ENCODE measurements at places on chromosomes 3 and 15.

GRCh38 chr3:72571638-72572114 is 276.6 kb downstream of the SHQ1 start:
- DNase-seq, result no peak

DNA sequence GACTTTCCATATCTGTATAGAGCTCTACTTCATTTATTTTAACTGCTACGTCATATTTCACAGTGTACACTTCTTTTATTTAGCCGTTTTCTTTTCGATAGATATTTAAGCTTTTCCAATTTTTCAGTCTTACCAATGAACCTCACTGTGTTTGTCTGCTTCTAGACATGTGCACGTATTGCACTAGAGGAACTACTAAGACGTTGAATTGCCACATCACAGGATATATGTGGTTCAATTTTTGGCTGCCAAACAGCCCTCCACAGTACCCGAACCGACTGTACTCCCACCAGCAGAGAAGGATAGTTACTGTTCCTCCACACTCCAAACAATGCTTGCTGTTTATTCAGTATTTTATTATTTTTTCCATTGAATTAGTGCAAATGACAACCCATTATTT is 2.0 kb downstream of the NR1I2 start:
- no peak for DNase-seq

DNA sequence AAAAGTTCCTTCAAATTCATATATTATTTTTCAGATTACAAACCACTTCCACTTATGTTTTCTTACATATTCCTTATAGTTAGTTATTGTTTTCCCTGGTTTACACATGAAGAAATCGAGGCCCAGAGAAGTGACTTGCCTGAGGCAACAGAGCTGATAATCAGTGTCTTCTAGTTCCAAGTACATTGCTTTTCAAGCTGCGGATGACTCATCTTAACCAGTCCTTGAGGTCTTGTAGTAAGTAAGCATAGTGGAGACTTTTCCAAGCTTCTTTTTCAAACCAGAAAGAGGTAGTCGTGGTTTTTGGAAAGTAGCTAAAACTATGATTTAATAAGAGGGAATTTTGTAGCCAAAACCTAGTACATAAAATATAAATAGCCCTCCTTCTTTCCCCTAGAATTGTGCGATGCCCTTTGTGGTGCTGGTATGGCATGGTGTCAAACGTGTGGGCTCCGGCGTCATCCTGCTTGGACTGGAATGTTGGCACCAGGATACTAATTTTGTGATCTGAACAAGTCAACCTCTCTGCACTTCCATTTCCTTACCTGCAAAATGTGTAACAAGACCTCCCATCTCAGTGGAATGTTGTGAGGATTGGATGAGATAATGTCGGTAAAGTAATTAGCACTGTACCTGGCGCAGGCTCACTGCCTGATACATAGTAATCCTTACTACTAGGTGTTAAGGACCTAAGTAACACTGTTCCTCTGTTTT is 19.0 kb upstream of the DLG1 start:
- DNase-seq, result no peak

DNA sequence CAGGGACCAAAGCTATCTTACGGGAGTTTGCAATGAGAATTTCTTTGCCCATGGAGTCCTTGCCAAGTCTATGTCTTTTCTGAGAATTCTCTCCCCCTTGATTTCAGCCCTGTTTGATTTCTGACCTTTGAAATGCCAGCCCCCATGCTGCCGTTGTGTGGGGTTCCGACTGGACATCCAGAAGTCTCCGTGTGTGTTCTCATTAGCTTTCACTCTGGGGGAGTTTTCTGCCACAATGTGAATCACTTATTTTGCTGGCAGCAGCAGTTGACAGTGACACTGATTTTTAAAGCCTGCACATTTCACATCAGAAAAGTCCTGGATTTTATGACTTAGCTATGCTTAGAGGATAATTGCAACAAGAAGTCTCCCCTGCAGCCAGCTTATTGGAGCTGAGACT is 98.4 kb upstream of the CTDSPL start:
- DNase-seq, result no peak

DNA sequence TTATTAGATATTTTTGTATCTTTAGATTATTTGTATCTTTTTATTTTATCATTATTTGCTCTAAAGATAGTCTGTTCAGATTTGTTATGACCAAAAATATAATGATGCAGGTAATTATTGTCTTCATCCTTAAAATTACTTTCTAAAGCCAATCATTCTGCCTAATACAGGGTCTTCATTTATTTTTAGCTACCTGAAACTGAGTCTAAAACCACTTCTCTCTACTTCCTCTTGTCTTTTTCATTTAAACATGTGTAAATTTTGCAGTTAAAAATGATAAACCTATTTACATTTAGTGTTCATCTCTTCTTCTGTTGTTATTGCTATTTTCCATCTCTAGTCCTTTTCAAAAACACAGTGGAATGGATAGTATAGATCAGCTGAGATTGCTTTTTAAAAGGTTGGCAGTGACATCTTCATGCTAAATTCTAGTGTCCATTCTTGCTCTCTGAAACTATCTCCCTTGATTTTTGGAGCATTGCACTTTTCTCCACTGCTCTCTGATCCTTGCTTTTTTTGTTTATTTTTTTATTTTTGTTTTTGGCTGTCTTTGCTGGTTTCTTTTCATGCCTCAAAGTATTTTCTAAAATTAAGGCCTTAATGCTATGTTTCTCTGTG is 91.8 kb downstream of the UBE2E2 start:
- DNase-seq, result no peak

DNA sequence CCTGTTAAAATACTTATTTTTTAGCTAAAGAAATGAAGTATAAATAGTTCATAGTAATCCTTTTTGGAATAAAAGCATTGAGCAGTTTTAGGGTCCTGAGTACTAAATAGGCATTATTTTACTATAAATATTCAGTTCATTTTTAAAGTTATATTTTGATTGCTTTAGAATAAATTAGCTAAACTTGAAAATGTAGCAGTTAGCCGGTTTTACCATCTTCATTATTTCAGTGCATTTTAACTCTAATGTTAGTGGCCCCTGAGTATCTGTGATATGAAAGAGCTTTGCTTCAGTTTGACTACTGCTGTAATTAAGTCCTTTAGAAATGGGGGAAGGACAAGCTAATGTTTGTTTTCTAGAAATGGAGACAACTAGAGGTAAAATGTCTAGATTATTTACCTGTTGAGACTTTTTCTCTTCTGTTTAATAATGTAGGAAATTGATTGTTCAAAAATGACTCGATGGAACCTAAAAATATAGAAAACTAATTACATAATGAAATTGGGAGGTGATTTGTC is 3.6 kb downstream of the SMC4 start:
- DNase-seq, result no peak

DNA sequence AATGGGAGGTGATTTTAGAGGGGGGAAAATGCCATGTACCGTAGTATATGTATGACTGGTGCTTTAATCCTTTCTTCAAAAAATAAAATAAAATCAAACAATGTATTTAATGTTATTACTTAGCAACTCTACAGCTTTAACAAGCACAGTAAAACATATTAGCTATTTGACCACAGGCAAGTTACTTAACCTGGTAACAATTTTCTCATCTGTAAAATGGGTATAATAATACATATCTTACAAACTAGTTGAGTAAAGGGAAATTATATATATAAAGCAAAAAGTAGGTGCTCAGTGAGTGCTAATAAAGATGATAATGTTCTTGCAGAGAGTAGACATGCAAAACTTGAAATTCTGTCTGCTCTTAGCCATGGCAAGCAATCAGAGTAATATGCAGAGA is 27.9 kb downstream of the SSR3 start:
- DNase-seq, result no peak

- DNase-seq, result no peak
These were observed 51.7 kb downstream of the SLC6A6 start for GRCh38 chr3:14453876-14454638.

DNA sequence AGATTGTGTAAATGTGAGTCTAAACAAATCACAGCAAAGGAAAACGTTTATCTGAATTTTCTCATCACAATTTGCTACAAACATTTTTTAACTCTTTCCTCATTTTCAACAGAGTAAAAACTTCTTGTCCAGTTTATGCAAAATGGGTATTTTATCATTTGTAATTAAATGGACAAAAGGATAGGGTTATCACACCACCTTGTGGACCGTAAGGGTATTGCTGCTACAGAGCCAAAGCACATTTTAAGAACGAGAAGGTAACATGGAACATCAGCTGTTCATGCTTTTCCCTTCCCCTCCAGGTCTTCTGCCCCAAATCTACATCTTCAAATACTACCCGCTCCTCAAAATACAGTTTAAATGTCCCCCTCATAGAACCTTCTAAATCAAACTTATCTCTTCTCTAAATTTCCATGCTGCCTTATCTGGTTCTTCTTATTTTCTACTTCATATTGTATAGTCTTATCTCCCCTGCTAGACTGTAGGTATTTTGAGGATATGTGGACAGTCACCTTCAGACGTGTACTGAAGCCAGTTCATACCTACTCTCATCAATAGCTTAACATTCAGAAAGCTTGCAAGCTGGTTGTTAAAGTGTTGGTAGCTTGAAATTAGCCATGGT is 12.8 kb upstream of the SETMAR start:
- peak; percentile 38 for DNase-seq

GRCh38 chr3:20914310-20914709 is 728.3 kb upstream of the SGO1 start:
- DNase-seq, result no peak

- DNase-seq, result no peak
These were observed 21.8 kb downstream of the FBXO22 start for GRCh38 chr15:75925440-75925839.

DNA sequence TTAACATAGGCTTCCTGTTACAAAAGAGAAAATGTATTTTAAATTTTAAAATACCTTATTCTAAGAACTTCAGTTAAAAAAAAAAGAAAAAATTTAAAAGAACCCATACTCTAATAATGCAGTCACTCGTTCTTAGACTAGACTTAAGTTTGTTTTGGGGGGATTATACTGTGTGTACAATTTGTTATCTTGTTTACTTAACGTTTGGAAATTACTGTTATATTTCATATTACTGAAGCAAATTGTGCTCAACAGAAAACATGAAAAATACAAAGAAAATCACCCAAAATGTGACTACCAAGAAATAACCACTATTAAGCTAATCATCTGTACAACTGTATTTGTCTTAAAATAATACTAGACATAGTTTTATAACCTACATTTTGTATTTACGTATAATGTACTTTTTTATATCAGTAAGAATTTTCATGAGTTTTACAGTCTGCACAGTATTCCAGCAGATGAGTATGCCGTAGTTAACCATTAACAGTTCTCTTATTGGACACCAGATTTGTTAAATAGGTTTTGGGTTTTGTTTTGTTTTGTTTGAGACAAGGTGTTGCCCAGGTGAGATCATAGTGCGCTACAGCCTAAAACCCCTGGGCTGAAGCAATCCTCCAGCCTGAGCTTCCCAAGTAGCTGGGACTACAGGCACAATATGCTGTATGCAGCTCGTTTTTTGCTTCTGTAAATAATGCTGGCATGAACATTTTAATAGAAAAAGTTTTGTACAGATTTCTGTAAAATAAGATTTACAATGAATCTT is 88.8 kb upstream of the CHD2 start:
- DNase-seq, result no peak

- DNase-seq, result no peak
These were observed 741.0 kb downstream of the MCTP2 start for GRCh38 chr15:94972314-94972713.

DNA sequence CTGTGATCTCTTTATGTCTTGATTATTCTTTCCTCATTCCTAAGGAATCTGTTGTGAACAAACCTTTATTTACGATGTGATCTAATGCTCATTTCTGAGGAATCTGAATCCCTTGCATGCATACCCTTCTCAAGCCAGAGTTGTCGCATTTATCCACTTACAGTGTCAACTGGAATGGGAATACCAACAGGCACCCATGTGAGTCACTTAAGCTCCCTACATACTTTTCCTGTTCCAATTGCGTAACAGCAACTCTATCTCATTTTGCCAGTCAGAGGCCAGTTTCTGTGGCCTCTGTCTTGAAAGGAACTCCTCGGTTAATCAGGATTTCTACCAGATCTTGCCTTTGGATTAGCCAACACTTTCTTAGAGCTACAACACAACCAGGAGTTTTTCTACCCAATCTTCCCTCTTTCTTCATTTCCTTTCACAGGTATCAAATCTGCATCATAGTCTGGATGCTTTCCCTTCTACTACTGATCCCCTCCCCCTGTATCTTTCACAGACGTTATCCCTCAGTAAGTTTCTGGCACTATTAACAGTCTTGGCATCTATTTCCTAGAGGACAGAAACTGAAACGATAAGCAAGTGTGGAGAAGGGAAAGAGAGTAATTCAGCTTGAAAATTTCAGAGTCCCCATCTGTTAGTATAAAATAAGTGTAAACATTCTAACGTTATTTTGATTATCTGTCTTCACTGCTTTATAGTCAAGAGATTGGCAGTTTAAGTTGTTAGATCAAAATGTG is 66.8 kb upstream of the BCHE start:
- DNase-seq, result no peak

GRCh38 chr3:166191411-166191810 is 354.2 kb upstream of the BCHE start:
- no peak for DNase-seq

DNA sequence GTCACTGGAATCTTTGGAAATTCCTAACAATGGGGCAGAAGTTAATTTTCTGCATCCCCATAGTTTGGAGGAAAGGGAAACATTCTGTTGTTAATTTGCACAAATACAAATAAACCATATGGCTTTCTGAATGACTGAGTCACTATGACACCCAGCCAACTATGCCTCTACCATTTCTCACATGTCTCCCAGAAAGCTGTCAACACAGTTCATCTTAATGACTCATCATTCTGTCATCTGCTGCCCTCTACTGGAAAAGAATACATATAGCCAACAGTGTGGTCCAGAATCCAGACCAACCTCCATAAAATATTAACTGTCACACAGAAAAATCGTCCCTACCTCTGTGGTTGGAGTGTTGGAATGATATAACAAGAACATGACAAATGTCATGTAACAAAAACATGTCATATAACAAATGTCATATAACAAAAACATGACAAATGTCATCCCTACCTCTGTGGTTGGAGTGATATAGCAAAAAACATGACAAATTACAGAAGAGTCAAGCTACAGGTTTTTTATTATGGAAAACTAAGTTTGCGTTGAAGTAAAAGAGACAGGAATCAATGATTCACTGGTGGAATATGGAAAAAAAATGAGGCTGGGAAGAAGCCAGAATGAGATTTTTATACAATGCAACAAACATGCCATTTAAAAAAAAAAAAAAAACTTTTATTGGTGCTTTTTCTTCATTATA is 47.7 kb upstream of the GYG1 start:
- peak; percentile 79 for DNase-seq

All from GM13977 (cell line).